ENCODE measurements at places on chromosomes 16 and 17. TPM values are rescaled to one million over a fixed set of nuclear protein-coding genes. Genes with fewer than 3 reads are reported as not detected.

The KRT25 gene
- not detected for total RNA-seq

DNA sequence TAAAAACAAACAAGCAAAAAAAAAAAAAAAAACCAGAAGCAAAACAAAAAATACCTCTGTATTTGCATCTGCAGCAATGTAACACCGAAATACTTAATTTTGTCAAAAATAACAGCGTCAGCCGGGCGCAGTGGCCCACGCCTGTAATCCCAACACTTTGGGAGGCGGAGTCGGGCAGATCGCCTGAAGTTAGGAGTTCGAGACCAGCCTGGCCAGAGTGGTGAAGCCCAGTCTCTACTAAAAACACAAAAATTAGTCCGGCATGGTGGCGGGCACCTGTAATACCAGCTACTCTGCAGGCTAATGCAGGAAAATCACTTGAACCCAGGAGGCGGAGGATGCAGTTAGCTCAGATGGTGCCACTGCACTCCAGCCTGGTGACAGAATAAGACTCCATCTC lies 683.5 kb upstream of the CA10 start:
- DNase-seq, result no peak

The SRCIN1 gene
- total RNA-seq, result 3.9 TPM

- no peak for DNase-seq
These were observed 38.7 kb upstream of the FOXJ1 start for GRCh38 chr17:76179496-76180467.

DNA sequence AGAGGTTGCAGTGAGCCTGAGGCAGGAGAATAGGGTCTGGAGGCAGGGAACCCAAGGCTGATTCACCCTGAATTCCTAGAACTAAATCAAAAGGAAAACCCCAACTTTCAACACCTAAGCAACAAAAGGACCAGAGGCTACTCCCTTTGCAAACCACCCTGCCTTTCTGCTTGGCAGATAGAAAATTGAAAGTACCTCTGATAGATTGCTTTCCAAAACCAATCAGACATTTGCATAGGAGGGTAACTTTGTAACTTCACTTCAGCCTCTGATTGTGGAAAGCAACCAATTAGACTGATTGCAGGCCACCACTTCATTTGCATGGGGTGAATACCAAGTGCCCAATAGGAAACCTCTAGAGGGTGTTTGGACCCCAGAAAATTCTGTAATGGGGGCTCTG lies 10.9 kb upstream of the TMEM98 start:
- no peak for DNase-seq

The TMED6 gene
- total RNA-seq, result not detected

The TBC1D3H gene
- not detected for total RNA-seq

The SCARF1 gene
- total RNA-seq, result 19.7 TPM

DNA sequence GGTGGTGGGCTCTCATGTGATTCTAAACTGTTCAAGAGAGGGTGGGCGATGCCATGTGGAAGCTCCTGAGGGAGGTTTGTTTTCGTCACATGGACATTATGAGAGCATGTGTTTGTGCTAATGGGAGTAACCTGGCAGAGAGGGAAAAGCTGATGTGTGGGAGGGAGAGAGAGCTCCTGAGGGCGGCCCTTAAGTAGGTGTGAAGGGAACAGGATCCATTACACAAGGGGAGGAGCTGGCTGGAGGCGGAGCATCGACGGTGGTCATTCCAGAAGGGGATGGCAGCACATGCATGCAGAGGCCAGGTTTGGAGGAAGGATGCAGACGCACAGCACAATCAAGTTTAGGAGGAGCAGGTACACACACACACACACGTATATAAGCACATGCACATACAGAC lies 197.5 kb downstream of the RPTOR start:
- no peak for DNase-seq

The CCL17 gene
- total RNA-seq, result not detected

- no peak for DNase-seq
These were observed 125.2 kb upstream of the CDC42EP4 start for GRCh38 chr17:73436954-73437353.

DNA sequence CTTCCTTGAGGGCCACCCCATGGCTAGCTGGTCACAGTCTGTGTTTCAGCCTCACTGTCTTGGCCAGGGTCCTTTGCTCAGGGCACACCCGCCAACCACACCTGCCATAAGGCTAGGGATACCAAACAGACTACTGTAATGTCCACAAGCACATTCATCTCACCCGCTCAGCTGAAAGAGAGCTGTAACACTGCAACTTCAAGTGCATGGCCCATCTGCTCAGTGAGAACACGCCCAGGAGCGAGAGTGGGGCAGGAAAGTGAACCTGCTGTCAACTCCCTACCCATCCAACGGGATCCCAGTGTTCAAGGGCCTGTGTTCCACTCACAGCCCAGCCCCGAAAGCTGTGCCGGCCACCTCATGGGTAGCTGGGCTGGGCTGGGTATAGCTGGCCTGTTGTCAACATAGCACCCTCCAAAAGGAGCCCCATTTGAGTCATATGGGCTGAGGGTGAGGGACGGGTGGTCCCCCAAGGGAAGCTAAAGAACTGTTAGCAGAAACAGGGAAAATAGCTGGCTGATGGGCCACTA lies 55.7 kb downstream of the SCNN1B start:
- DNase-seq, result no peak

GRCh38 chr16:24372824-24373223 lies 116.7 kb downstream of the CACNG3 start:
- DNase-seq, result no peak

DNA sequence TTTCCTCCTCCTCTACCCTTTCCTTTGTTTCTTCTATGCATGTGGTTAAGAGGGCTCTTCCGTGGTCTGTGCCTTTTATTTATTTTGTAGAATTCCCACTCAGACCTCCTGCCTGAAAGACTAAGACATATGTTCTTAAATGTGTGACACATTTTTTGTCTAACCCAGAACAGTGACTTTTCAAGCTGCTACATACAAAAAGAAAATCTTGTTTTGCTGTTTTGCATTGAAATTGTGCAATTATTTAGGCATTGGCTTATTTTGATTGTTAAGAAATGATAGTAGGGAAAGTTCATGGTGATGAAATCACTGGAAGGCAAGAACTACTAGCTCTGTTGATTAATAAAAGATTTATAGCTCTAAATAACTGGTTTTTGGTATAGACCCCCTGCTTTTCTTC lies 76.8 kb downstream of the TUBD1 start:
- DNase-seq, result no peak

GRCh38 chr16:88437367-88437964 lies 15.6 kb upstream of the ZFPM1 start:
- DNase-seq, result peak; percentile 46

DNA sequence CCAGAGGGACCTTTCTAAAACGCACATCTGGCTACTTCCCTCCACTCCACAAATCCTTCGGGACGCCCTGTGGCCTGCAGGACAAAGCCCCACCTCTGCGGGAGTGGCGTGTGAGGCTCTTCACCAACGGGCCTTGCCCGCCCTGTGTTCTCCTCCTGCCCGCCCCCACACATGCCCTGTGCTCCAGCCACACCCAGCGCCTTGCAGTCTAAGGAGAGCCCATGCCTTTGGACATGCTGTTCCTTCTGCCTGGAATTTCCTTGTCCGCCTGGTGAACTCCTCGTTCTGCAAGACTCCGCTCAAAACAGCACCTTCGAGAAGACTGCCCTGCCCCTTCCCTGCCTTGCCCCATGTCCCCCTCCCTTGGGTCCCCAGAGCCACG lies 7.4 kb downstream of the ELOB start:
- DNase-seq, result peak; percentile 59

The MYL4 gene
- not detected for total RNA-seq

The SLC7A5 gene
- total RNA-seq, result 0.69 TPM

- no peak for DNase-seq
These were observed 12.5 kb downstream of the ZSCAN32 start for GRCh38 chr16:3388325-3388724.

- no peak for DNase-seq
These were observed 10.7 kb downstream of the GALNS start for GRCh38 chr16:88846088-88846487.

DNA sequence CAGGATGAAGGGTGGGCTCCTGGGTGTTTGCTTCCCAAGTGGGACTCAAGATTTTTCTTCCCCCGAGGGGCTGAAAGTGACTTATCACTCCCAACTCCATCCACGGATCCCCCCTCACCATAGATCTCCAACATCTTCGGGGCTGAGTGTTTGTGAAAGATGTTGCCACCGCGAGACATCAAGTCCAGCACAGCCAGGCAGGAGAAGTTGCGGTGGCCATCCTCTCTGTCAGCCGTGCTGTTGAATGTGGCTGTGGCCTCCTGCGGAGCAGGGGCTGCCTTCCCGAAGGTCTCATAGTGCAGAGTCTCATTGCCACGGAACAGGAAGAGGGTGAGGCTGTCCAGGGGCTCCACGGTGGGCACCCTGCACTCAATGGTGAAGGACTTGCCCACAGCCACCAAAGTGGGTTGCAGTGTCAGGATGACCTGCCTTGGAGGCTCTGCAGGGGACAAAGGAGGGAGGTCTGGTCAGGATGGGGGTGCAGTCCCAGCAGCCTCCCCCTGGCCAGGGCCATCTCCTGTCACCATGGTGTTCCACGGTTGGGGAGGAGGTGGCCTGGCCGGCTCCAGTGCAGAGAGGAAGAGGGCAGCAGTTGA lies 5.5 kb downstream of the PRR29 start:
- DNase-seq, result peak; percentile 9

The CDK5RAP3 gene
- 42.8 TPM for total RNA-seq

- DNase-seq, result no peak
These were observed 3.0 kb downstream of the CES5A start for GRCh38 chr16:55872130-55872529.

DNA sequence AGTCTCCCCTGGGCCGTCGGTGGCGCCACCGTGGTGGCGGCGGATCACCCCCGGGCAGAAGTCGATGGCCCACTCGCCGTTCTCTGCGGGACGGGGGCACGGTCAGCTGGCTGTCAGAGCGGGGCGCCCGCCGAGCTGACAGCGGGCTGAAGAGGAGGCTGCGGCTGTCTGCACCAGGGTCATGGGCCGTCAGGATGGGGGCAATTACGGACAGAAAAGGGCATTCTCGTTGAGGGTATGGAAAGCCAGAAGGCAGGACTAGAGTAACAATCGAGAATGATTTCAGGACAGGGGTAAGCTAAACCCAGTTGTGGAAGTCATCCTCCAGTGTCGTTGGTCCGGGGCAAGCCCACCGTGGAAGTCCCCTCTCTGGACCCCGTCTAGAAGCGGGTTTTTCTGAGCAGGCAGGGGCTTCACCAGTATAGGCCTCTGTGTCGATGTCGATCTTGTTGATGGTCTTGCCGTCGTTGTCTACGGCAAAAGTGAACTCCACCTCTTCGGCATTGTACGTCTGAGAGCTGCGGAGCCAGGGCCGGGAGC lies 1.7 kb downstream of the CHRNE start:
- no peak for DNase-seq

- peak; percentile 35 for DNase-seq
These were observed 46.7 kb upstream of the ANKFY1 start for GRCh38 chr17:4310354-4311060.

- DNase-seq, result no peak
These were observed at the start of gene NPTX1 for GRCh38 chr17:80475910-80476876. TSS of gene NPTX1 (minus strand) at chr17:80476607. CDS start at chr17:80476446, 161 bp downstream.

GRCh38 chr16:26889740-26890139 lies 177.0 kb upstream of the C16orf82 start:
- no peak for DNase-seq

The SLC5A2 gene
- total RNA-seq, result not detected

DNA sequence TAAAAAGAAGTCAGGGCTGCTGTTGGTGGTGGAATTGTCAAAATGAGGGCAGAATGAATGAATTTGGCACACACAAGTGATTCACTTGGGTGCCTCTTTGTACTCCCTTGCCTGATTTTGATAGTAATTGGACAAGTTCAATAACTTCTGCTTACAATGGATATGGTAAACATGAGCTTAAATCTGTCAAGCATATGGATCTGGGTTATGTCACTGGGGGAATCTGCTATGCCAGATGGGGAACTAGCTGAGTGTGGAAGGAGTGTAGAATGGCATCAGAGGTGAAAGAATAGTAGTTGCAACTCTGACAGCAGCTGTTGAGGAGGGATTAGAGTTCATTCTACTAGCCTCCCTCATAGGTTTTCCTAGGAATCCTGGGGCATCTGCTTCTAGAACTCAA lies 724.2 kb upstream of the CDH8 start:
- DNase-seq, result no peak

The CMTM1 gene
- total RNA-seq, result 0.52 TPM

DNA sequence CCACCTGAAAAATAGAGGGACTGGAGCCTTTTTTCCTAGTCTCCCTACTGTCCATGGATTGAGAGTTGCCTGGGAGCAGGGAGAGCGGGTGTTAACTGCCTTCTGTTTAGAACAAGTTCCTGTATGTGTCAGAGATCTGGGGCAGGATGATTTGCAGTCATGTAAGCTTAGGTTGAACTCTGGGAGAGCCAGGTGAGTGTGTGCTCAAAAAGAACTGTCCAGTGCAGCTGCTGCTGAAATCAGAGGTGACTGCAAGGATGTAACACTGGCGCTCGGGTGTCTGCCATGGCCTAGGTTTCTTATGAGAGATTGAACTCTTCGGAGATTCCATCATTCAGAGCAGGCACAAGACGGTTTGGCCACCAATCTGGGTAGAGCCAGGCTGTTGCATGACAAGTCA lies 432.5 kb downstream of the CDH13 start:
- DNase-seq, result no peak

- DNase-seq, result no peak
These were observed 1.2 kb downstream of the MIF4GD start for GRCh38 chr17:75269844-75270217.

DNA sequence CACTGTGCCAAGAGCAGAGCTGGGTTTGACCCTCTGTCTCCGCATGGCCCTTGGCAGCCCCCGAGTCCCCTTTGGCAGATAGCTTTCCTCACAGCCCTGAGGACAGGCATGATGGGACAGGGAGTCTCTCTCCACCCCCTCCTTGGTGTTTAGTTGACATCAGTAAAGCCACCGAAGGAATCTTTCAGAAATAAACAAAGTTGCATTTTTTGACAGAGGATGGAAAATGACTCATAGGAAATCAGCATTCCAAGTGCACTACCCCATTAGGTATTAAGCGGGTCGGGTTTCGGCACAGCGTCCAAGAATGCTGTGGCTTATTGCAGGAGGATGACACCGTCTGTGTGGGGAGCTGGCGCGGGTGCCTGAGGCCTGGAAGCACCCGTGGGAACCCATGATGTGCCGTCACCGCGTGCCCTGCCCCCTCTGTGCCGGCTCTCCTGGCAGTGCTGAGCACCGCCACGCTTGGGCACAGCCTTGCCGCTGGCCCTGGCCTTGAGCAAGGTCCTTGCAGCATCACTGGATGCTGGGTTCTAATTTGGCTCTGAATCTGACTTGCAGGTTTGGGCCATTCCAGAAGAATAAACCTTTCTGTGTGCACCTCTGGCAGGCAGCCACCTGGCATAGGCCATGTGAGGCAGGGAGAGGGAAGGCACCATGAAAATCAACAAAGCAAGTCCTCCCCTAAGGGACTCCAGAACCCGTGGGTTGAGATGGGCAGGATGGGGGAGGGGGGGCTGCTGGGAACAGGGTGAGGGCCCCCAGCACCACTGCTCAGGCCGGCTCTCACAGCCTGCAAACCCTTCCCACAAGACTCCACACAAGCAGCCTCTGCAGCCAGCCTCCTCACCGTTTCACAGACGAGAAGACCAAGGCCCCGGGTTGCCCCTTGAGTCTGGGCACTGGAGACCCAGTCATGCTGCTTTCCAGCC lies 50.5 kb upstream of the ZNF469 start:
- peak; percentile 69 for DNase-seq

The NAGS gene
- 1.2 TPM for total RNA-seq

GRCh38 chr16:79008869-79009179 lies 591.7 kb downstream of the MAF start:
- DNase-seq, result no peak

All from adrenal gland (tissue), 19 donors.